ENCODE measurements at places on chromosomes 12 and 14.

GRCh38 chr12:13039328-13039956 is 4.7 kb upstream of the FAM234B start:
- DNase-seq: no peak

DNA sequence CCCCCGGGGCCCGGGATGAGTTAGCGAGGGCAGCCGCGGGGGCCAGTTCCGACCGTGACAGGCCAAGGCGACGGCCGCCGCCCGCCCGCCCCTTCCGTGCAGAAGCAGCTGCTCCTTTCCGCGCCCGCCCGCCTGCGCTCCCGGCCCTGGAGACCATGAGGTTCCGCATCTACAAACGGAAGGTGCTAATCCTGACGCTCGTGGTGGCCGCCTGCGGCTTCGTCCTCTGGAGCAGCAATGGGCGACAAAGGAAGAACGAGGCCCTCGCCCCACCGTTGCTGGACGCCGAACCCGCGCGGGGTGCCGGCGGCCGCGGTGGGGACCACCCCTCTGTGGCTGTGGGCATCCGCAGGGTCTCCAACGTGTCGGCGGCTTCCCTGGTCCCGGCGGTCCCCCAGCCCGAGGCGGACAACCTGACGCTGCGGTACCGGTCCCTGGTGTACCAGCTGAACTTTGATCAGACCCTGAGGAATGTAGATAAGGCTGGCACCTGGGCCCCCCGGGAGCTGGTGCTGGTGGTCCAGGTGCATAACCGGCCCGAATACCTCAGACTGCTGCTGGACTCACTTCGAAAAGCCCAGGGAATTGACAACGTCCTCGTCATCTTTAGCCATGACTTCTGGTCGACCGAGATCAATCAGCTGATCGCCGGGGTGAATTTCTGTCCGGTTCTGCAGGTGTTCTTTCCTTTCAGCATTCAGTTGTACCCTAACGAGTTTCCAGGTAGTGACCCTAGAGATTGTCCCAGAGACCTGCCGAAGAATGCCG is 699 bp downstream of the MGAT2 start:
- no peak for DNase-seq

DNA sequence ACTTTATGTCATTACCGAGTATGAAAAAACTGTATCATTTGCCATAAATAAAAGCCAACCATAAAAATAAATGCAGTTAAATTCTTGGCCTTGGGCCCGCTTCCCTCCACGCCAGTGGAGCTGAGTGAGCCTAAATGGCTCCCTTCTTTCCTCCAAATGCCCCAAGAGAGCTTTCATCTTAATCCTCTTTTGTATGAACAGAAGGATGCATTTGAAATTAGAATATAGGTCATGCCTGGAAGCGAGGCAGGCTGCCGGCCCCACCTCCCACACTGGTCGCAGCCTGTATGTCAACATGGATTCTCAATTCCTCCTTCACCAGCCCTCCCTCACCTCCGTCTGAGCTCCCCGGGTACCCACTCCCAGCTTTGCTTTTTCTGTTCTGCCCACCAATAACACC is 245.7 kb downstream of the SLC15A4 start:
- DNase-seq: no peak

DNA sequence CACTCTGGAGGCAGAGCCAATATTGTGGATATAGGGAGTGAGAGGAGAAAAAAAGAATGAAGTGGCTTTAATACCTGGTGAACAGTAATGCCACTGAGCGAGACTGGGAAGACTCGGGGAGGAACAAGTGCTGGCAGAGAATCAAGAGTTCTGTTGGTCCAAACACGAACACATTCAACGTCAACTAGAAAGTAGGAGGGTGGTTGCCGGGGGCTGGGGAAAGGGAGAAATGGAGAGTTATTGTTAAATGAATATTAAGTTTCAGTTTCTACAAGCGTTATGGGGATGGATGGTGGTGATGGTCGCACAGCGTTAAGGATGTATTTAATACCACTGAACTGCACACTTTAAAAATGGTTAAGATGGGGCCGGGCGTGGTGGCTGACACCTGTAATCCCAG is 2.8 kb downstream of the SPRING1 start:
- no peak for DNase-seq

DNA sequence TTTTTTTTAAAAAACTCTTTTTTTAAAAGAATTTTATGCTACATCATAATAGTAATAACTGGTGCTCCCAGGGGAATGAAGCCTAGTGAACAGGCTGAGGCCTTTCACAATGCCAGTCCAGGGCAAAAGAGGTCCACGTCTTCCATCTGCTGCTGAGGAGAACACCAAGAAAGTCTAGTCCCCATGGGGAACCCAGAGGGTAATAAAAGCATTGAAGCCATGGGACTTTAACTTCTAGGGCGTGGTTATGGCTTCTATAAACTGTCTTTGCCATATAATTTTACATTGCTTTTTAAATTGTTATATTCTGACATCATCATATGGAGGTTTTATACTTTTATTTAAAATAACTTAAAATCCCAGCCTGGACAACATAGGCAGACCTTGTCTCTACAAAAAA is 64.3 kb downstream of the SLC16A7 start:
- no peak for DNase-seq

DNA sequence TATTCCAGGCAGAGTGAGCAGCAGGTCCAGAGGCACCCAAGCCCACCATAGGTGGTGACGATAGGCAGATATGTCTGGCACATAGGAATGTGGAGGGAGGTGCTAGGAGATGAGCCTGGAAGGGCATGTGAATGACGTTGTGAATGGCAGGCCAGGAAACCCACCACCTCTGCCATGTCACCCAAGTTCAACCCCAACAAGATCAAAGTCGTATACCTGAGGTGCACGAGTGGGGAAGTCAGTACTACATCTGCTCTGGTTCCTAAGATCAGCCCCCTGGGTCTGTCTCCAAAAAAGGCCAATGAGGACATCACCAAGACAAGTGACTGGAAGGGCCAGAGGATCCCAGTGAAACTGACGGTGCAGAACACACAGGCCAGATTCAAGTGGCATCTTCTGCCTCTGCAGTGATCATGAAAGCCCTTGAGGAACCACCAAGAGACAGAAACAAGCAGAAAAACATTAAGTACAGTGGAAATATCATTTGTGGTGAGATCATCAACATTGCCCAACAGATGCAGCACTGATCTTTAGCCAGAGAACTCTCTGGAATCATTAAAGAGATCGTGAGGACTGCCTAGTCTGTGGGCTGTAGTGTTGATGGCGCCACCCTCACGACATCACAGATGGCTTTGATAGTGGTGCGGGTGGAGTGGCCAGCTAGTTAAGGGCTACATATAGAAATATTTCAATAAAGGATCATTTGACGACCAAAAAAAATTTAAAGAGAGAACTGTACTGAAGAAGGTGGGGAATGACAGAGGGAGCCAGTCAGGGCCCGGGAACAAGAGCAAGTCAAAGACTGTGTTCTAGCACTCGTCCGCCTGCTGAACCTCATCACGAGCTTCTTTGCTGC is 99.7 kb downstream of the ZFP36L1 start:
- DNase-seq: no peak

DNA sequence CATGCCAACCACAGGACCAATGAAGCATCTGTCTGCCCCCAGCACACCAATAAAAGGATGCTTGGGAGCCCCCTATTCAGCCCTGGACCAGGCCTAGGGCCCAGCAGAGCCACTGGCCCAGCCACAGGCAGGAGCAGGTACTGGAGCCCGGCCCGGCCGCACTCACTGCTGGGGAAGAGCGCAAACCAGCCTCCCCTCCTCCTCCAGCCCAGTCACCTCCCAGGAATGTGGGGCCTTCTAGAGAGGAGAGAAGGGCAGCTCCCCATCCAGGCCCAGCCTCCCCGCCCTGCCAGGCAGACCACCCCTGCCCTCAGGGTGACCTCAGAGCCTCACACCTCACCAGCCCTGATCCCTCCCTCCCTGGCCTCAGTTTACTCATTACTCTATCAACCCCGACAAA is 56.2 kb downstream of the CCNK start:
- DNase-seq: no peak

GRCh38 chr12:51323966-51324895 is at the start of gene BIN2:
TSS of gene BIN2 (minus strand) at chr12:51324174. CDS start at chr12:51324102, 72 bp downstream.
- DNase-seq: peak; percentile 67

GRCh38 chr12:29960122-29960521 is 176.4 kb upstream of the TMTC1 start:
- DNase-seq: no peak

GRCh38 chr14:93128725-93129459 is 13.2 kb upstream of the ITPK1 start:
- DNase-seq: no peak

- no peak for DNase-seq
Measured at GRCh38 chr14:58808828-58809227, 171.1 kb downstream of the DACT1 start.

GRCh38 chr12:104735801-104736200 is 222.3 kb downstream of the SLC41A2 start:
- DNase-seq: no peak

- DNase-seq: no peak
Measured at GRCh38 chr14:23351681-23352505, 794 bp downstream of the SLC22A17 start.

- DNase-seq: no peak
Measured at GRCh38 chr12:125228519-125229260, 163.5 kb downstream of the AACS start.

DNA sequence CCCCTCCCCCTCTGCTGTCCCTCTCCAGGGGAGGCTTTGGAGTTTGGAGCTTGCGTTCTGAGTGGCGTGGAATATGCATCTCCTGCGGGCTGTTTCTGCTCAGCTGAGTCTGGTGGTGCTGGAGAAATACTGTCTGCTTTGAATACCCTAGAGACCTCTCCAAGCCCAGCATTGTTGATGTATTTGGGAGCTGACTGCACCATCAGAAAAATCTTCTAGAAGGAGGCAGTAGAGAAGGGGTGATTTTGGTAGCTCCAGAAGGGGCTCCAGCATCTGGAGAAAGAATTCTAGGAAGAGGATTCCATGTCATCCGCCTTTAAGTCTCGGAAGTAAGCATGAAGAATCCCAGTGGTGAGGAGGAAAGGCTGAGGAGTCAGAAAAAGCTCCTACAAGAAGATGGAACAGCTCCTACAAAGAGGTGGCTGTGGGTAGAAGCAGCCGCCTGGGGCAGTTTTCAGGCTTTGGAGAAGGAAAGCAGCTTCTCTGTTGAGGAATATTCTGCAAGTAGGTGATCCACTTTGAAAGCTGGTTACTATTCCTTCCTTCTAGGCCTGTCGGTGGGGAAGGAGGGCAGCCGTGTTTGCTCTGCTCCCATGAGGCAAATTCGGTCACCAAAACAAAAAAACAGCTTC is 9.7 kb downstream of the MLXIP start:
- DNase-seq: no peak

DNA sequence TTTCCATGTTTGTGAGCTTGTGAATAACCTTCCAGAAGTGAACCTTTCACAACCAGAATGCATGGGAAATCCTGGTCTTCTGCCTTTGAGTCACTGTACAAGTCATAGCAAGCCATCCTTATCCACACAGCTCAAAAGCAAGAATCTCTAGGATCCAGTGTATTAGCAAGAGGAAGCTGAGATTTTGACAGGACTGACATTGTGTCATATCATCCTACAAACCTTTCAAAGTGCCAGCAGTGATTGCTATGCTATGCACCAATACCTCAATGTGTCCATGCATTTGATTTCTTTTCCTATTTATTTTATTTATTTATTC is 13.5 kb upstream of the NRDE2 start:
- no peak for DNase-seq

DNA sequence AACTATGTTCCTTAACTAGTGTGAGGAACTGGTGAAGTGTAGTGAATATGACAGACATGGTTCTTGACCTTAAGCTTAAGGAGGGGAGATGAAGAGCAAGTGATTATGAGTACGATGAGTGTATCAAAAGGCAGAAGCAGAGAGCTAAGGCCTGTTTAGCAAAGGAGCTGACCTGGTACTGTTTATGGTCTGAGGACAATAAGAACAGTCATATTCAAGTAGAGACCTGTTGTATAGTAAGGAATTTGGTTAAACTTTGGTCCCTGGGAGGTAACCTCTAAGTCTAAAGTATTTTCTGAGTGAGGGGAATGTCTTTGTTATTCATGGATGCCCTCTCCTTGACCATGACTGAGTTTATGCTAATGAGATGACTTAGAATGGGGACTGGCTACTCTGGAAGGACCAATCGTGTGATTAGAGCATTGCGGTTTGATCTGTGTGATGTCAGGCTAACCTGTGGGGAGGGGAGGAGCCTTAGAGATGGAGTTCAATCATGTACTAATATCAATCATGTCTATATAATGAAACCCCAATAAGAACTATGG is 389.3 kb downstream of the BMP4 start:
- no peak for DNase-seq

- peak; percentile 24 for DNase-seq
Measured at GRCh38 chr12:54358191-54358944, 5.9 kb downstream of the GPR84 start.

- no peak for DNase-seq
Measured at GRCh38 chr14:57567220-57567619, 73.6 kb upstream of the CCDC198 start.

- no peak for DNase-seq
Measured at GRCh38 chr12:76470028-76470939, 89.3 kb downstream of the OSBPL8 start.

DNA sequence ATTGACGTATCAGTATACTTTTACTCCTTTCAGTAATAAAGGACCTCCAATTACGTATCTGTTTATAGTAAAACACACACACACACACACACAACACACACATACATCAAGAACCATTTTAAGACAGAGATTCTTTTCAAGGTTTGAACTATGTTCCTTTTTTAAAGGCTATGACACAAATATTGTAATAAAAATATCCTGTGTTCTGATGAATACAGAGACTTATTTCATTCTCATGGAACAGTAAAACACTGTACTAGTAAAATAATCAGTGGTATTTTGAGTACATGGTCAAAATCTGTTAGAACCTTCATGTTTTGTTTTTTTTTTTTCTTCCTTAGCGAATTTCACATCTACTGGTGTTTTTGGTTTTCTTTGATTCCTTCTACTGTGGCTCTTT is 7.6 kb downstream of the FLRT2 start:
- no peak for DNase-seq

- DNase-seq: no peak
Measured at GRCh38 chr12:100184549-100185145, 16.0 kb upstream of the ACTR6 start.

DNA sequence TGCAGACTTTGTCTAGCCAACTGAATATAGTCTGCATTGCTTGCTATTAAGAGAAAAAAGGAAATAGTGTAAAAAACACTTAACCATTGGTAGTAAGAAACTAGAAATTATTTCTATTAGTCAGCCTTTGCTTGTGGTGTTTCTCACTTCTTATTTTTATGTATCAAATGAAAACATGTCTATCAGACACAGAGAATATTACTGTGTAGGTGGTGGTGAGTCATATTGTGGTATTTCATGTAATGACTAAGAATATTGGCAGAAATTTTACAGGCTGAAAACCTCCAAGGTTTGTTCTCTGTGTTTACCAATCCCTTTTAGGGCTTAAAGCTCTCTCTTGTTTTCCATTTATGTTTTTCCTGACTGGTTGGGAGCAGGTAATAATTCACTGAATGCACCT is 87.2 kb downstream of the DAAM1 start:
- DNase-seq: no peak

GRCh38 chr14:58307597-58308316 is 9.4 kb downstream of the ARID4A start:
- DNase-seq: no peak

GRCh38 chr14:30354439-30354838 is 204.5 kb upstream of the G2E3 start:
- DNase-seq: no peak

Data from activated gamma-delta T cell treated with anti-CD3 and anti-CD28 coated beads, Interleukin-2, amount 50 U/mL, for 16 hours (primary cell).